ENCODE measurements at places on chromosomes 13 and 19. TPM values are rescaled to one million over a fixed set of nuclear protein-coding genes. Genes with fewer than 3 reads are reported as not detected.

GRCh38 chr13:42628666-42629065 is 54.7 kb downstream of the TNFSF11 start:
- H3K27me3 ChIP-seq: no peaks in the 10 kb centered on the region
- H3K4me1 ChIP-seq: no peaks in the 10 kb centered on the region
- no peak overlapping the region for H3K27ac ChIP-seq
- no peak overlapping the region for H3K4me3 ChIP-seq
- no peaks in the 10 kb centered on the region for H3K36me3 ChIP-seq

DNA sequence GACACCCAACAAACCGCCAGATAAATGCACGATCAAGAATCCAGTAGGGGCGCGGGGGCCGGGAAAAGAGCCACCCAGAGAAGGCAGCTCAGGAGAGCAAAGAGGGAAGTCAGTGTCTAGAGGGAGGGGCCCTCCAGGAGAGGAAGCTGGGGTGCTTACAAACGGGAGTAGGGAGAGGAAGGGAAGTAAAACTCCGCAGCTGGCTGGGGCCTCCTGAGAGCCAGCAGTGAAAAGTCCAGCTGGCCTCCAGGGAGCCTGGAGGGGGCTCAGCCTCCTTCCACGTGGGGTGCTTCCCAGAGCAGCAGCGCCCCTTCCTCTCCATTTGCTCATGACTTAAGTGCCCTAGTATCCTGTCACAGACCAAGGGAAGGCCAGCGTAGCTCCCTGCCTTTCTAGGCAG is 51.8 kb downstream of the TMED1 start:
- peaks cover 36% of the 10 kb centered on the region for H3K36me3 ChIP-seq
- H3K27me3 ChIP-seq: no peaks in the 10 kb centered on the region
- H3K4me3 ChIP-seq: no peak overlapping the region

The NCCRP1 gene
- total RNA-seq: not detected

The LILRA6 gene
- 0.10 TPM for total RNA-seq

- no peak overlapping the region for H3K4me3 ChIP-seq
- H3K4me1 ChIP-seq: no peaks in the 10 kb centered on the region
- no peak overlapping the region for H3K27ac ChIP-seq
- no peak for DNase-seq
- peaks cover 34% of the 10 kb centered on the region for H3K36me3 ChIP-seq
- H3K27me3 ChIP-seq: no peaks in the 10 kb centered on the region
These were observed 27.5 kb upstream of the TMEM160 start for GRCh38 chr19:47075941-47076340.

- H3K27me3 ChIP-seq: no peaks in the 10 kb centered on the region
- H3K4me3 ChIP-seq: no peak overlapping the region
- no peak overlapping the region for H3K27ac ChIP-seq
- peaks cover 3% of the 10 kb centered on the region for H3K36me3 ChIP-seq
- peaks cover 10% of the 10 kb centered on the region for H3K4me1 ChIP-seq
These were observed 24.1 kb downstream of the SLC25A30 start for GRCh38 chr13:45393941-45394570.

DNA sequence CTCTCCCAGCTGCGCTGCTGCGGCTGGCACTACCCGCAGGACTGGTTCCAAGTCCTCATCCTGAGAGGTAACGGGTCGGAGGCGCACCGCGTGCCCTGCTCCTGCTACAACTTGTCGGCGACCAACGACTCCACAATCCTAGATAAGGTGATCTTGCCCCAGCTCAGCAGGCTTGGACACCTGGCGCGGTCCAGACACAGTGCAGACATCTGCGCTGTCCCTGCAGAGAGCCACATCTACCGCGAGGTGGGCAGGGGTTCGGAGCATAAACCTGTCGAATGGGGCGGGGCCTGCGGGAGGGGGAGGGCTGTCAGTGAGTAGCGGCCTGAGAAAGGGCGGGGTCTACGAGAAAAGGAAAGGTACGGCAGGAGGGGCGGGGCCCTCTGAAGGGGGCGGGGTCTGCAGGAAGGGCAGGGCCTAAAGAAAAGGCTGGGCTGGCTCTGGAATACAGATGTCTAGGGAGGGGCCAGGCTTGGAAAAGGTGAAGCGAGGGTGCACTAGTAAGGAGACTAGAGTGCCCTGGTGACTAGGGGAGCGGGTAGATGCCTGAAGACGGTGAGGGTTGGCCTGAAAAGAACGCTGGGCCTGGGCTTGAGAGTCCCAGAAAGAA is 3.6 kb downstream of the CD37 start:
- peak overlapping the region; percentile 20 for H3K4me3 ChIP-seq
- H3K4me1 ChIP-seq: peaks cover 40% of the 10 kb centered on the region
- H3K36me3 ChIP-seq: no peaks in the 10 kb centered on the region

The CYP4F3 gene
- total RNA-seq: 2.9 TPM

GRCh38 chr19:13025819-13026456 is 30.7 kb downstream of the NFIX start:
- no peak for DNase-seq
- no peak overlapping the region for H3K27ac ChIP-seq
- no peak overlapping the region for H3K4me3 ChIP-seq
- H3K27me3 ChIP-seq: peaks cover 9% of the 10 kb centered on the region

DNA sequence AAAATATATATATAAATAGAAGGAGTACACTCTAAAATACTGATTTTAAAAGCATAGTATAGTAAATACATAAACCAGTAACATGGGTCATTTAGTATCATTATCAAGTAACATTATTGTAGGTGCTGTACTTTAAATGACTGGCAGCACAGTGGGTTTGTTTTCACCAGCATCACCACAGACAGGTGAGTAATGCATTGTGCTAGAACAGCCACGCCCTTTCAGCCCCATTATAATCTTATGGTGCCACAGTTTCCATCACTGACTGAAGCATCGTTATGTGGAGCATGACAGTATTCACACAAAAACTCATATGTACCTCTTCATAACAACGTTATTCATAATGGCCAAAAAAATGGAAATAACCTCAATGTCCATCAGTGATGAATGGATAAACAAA is 88.3 kb downstream of the DHRS12 start:
- no peak overlapping the region for H3K4me3 ChIP-seq
- no peaks in the 10 kb centered on the region for H3K27me3 ChIP-seq
- H3K4me1 ChIP-seq: peaks cover 14% of the 10 kb centered on the region
- no peak overlapping the region for H3K27ac ChIP-seq

The DACH1 gene
- not detected for total RNA-seq

The MYO1F gene
- 42.6 TPM for total RNA-seq

- no peaks in the 10 kb centered on the region for H3K36me3 ChIP-seq
- no peak overlapping the region for H3K27ac ChIP-seq
- H3K4me1 ChIP-seq: no peaks in the 10 kb centered on the region
- DNase-seq: no peak
- no peaks in the 10 kb centered on the region for H3K27me3 ChIP-seq
- no peak overlapping the region for H3K4me3 ChIP-seq
These were observed 236.0 kb downstream of the PCDH9 start for GRCh38 chr13:66994097-66994496.

The URI1 gene
- total RNA-seq: 59.3 TPM

DNA sequence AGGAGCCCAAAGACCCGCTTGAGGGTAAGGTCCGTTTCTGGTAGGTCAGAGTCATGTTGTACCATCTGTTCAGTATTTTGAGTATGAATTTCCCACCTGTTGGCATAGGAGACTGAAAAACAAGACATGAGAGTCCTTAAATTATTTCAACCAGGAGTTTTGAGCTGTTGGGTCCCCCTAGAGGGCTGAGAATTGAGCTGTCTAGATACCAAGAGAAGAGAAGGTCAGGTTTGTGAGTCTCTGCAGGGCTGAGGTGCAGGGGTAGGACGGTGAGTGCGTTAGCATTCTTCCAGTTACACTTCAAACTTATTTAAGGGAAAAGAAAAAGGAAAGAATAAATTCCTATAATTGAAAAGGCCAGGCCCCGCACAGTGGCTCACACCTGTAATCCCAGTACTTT is 5.0 kb downstream of the CBLC start:
- no peak overlapping the region for H3K4me3 ChIP-seq
- H3K4me1 ChIP-seq: no peaks in the 10 kb centered on the region
- no peaks in the 10 kb centered on the region for H3K27me3 ChIP-seq
- H3K36me3 ChIP-seq: no peaks in the 10 kb centered on the region
- no peak for DNase-seq

GRCh38 chr19:23318143-23318542 is 67.9 kb upstream of the ZNF724 start:
- no peaks in the 10 kb centered on the region for H3K27me3 ChIP-seq
- no peak overlapping the region for H3K27ac ChIP-seq
- no peaks in the 10 kb centered on the region for H3K4me1 ChIP-seq

The ZNF584 gene
- total RNA-seq: 9.7 TPM

The ZNF160 gene
- 12.4 TPM for total RNA-seq

The SPATA13 gene
- 10.3 TPM for total RNA-seq

The RGCC gene
- 10.5 TPM for total RNA-seq

The CNFN gene
- not detected for total RNA-seq

GRCh38 chr19:46718934-46719622 is 2.2 kb upstream of the PRKD2 start:
- peak; percentile 70 for DNase-seq
- peaks cover 4% of the 10 kb centered on the region for H3K36me3 ChIP-seq
- H3K27ac ChIP-seq: peak overlapping the region; percentile 88
- peaks cover 30% of the 10 kb centered on the region for H3K4me1 ChIP-seq
- 0 out of 2 replicates have a peak overlapping the region, but pooled peaks have one; percentile 91 for H3K4me3 ChIP-seq

The AMER2 gene
- 0.35 TPM for total RNA-seq

DNA sequence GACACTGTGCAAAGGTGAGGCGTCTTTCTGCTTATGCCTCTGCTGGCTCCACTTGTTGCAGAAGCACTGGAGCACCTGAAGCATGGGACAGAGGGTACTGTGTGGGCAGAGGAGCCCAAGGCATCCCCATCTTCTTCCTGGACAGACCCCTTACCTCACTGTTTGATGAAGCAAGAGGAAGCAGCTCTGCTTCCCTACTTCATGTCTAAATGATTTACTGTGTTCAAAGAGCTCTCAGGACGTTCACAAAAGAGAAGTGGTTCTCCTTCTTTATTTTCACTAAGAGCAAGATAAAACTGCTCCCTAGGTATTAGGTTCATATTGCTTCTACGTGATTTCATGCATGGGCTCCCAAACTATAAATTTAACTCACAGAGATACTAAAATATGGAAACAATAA is 1635.4 kb upstream of the SLC10A2 start:
- no peak for DNase-seq
- no peaks in the 10 kb centered on the region for H3K36me3 ChIP-seq
- H3K27me3 ChIP-seq: no peaks in the 10 kb centered on the region
- H3K27ac ChIP-seq: no peak overlapping the region

GRCh38 chr19:35034005-35034502 is 3.8 kb downstream of the SCN1B start:
- DNase-seq: no peak
- peaks cover 8% of the 10 kb centered on the region for H3K27me3 ChIP-seq
- peaks cover 9% of the 10 kb centered on the region for H3K4me1 ChIP-seq
- no peak overlapping the region for H3K4me3 ChIP-seq

Measured in GM12878 (cell line).